ENCODE measurements at places on chromosomes 6 and 20. TPM values are rescaled to one million over a fixed set of nuclear protein-coding genes. Genes with fewer than 3 reads are reported as not detected.
A peak's percentile ranks its signal among the peaks of the same experiment; 100 is the strongest.

DNA sequence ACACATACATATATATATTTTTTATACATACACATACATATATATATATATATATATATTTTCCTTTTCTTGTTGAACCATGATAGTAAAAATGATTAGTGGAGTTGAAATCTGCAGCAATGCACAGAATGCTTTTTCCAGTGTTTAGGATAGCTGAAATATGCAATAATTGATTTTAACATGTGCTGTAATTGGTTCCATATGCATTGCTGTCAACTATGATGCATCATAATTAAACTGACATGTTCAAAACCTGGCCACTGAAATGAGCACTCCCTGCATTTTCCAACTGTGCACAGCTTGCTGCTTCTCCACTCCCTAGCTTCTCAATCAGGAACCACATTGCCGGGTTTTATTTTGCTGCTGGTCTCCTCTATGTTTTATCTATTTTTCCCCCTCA lies 358.3 kb downstream of the PAX1 start:
- no peak for ATAC-seq

IMPG1 gene
- 1.1 TPM for total RNA-seq

DNA sequence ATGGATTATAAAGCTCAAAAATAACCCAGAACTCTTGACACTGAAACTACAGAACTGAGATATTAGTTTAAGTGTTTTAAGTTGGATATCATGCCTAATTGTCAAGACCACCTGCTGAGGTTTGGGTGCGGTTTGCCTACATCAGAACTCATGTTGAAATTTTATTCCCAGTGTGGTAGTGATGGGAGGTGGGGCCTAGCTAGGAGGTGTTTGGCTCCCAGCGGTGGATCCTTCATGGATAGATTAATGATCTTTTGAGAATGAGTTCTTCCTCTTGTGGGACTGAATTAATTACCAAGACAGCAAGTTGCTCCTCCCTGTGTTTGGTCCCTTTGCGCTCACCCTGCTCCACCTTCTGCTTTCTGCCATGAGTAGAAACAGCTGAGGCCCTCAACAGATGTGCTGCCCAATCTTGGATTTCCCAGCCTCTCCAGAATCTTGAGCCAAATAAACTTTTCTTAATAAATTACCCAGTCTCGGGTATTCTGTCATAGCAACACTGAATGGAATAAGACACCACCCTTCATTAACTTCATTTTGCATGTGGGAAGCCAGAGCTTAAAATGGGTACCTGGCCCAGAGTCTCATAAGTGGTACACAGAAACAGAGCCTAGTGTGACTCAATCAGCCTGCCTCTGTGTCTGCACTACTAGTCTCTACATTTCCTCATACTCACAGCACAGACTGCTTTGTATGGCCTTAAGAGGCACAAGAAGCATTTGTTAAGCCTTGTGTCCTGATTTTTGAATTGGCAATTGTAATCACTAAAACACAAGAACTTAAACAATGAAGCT lies 158.4 kb downstream of the IBTK start:
- ATAC-seq, result peak; percentile 36

GRCh38 chr6:134590449-134590848 lies 272.5 kb upstream of the SGK1 start:
- ATAC-seq, result no peak

DNA sequence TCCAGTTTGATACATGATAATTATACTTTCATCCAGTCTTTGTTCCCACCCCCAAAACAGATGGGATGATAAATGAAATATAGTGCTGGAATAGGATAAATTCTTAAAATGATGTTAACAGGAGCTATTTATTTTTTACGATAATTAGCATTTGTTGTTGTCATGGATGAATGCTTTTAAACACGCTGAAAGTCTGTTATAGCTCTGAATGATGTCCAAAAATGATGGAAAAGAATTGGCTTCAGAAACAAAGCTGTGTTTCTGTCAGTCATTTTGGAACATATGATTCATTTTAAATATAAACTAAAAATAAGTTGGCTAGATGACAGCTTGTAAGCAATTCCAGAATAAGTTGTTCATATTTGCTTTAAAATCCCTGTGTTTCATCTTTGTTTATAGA lies 237.4 kb downstream of the GRIK2 start:
- ATAC-seq, result no peak

PGC gene
- total RNA-seq, result not detected

TBC1D32 gene
- total RNA-seq, result 10.5 TPM

GRCh38 chr6:26474439-26474881 lies 16.7 kb downstream of the BTN2A1 start:
- ATAC-seq, result peak; percentile 24

- no peak for ATAC-seq
These were observed 88.2 kb downstream of the GJA1 start for GRCh38 chr6:121523628-121524027.
